ENCODE measurements at places on chromosomes 1 and 21.

DNA sequence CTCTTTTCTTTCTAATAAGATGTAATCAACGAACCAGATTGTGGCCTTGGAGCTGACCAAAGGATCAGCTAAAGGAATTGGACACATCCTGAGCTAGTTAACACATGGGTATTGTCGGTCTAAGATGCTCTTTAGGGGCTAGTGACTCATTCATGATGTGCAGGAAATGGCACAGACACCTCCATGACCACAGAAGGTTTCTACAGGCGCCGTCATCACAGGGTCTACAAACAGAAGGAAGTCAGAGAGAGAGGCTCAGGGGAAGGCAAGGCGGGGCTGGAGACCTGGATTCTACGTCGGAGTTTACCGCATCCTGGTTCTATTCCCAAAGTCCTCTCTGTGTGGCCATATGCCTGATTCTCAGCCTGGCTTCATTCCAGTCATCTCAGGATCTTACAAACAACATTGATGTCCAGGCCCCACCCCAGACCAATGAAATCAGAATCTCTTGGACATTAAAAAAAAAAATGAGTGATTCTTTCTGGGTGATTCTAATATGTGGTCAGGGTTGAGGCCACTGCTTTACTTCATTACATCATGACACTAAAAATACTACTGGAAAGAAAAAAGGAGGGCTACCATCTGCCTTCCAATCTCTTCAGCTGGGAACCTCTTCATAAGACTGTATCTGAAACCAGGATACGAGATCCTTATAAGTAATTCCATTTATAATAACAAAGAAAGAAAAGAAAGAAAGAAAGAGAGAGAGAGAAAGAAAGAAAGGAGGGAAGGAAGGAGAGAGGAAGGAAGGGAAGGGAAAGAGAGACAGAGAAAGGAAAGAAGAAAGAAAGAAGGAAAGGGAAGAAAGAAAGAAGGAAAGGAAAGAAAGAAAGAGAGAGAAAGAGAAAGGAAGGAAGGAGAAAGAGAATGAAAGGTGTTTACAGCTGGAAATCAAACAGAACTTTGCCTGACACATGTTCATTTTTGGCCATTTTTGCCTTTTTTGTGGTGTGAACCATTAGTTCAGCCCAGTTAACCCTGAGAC is 11.6 kb upstream of the KCNJ15 start:
- DNase-seq = peak; percentile 77

GRCh38 chr21:40902299-40902698 is 55.3 kb upstream of the DSCAM start:
- no peak for DNase-seq

DNA sequence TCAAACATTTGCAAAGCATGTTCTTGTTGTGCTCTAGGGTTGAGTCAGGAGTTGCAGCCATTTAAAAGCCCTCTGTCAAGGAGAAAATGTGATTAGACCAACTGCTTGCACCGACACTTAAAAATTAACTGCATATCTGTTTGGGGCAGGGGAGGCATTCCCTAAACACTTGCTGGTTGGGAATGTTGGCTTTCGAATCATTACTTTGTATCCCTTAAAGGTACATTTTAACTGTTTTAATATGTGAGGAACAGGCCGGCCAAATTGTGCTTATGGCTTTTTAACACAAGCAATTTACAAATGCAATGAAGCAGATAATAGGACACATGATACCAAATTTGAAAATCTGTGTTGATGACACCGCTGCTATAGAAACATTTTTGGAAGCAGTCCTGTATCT is 159.1 kb downstream of the LHX8 start:
- no peak for DNase-seq

GRCh38 chr1:22303816-22304215 is 147.8 kb upstream of the ZBTB40 start:
- DNase-seq = no peak

GRCh38 chr1:185419718-185420117 is 102.7 kb upstream of the IVNS1ABP start:
- DNase-seq = no peak

DNA sequence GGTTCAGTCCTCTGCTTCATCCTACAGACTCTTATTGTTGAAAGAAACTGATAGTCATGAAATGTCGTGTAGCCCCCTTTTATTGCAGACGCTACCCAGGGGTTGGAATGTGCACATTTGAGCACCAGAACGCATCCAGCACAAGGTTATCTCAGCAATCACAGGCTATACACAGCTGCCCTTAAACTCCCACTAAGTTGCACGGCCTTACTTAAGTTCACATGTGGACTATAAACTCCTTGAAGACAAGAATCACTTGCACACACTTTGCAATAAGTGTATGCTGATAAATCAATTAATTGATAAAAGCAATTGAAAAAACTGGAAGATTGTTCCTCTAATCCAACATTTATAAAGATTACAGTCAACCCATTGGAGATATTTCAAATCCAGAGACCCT is 18.9 kb downstream of the SLC30A10 start:
- DNase-seq = no peak

DNA sequence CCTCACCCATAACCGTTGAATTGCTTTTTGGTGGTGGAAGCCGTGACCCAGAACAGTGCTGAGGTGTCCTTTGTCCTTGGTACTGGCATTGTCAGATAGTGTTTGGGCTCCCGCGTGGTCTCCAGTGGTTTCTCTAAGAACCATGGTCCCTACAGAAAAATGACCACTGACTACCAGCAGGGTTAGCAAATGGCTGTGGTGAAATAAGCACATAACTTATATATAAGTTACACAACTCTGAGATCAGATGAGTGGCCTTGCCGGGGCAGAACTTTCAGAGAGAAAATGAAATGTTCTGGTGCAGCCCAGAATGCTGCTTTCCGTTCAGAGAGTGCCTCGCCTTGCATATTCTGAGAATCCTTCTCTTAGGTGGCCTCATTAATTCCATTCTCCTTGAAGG is 5.0 kb downstream of the SLC37A1 start:
- DNase-seq = no peak

DNA sequence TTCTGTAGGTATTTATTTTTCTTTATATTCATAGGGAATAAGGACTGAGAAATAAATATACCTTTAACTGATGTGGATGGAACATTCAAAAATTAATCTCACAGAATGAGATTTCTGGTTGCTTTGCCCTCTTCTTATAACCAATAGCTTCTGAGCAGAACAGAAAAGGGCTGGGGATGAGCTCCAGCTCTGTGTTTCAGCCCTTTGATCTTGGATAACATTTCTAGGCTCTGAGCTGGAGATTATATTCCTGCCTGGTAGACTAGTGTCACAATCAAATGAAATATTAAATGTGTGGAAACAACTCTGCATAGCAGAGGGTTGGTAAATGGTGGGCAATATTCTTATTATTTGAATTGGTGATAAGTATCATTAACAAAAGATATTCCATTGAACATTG is 14.6 kb downstream of the MAP3K21 start:
- DNase-seq = no peak

GRCh38 chr1:175172503-175172902 is 20.1 kb downstream of the KIAA0040 start:
- DNase-seq = no peak

Data from stimulated activated CD4-positive, alpha-beta T cell treated with anti-CD3 and anti-CD28 coated beads, Interleukin-1b, Interleukin-23, amount 100 ng/mL, for 48 hours (primary cell).